ENCODE measurements at places on chromosomes 3 and 15.

GRCh38 chr3:198043119-198043518, 83.1 kb downstream of the LMLN start:
- no peak for DNase-seq

- no peak for DNase-seq
Observed at GRCh38 chr3:29284497-29284896, 3.6 kb downstream of the RBMS3 start.

DNA sequence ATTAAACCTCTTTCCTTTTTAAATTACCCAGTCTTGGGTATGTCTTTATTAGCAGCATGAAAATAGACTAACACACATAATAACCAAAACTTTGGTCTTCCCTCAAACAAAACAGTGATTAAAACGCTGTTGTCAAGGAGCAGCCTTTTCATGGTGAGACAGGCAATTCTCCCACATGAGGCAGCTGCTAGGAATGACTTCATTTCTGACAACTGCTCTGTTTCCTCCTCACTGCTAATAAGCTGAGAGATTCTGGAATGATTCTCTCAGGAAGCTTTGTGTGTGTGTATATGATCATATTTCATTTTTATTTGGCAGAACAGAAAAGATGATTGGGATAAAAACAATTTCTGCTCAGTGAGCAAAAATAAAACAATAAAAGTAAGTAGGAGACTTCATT, 580.6 kb upstream of the ADAMTS9 start:
- DNase-seq = no peak

DNA sequence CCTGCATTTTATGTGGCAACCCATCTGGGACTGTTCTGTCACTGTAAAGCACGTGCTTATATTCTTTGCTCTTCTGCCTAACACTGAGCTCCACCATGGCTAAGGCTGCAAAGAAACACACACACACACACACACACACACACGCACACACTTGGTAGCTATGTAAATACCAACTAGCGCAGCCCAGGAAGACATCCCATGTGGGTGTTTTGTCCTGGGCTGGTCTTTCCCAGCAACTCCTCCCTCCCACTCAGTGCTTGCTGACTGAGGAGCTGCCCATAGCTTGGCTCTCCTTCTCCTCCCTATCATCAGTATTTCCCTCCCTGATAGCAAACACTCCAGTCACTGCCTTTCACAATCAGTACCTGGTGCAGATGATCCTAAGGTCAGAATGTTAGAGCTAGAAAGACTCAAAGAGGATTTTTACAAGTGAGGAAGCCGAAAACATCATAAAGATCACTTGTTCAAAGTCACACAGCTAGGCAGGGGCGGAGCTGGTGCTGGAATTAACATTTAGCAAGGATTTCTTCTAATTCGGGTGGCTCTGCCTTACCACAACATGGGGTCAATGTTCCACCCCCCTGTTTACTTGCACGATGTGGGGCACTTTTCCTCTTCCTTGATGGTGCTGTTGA, 377.1 kb upstream of the TBL1XR1 start:
- peak; percentile 76 for DNase-seq

GRCh38 chr15:81190922-81191507, 5.7 kb upstream of the IL16 start:
- DNase-seq = no peak
